ENCODE measurements at places on chromosomes 7 and 10.

GRCh38 chr10:116300542-116300941 lies 23.7 kb upstream of the CCDC172 start:
- no peak for DNase-seq

- no peak for DNase-seq
Observed at GRCh38 chr10:19730907-19731217, 85.4 kb upstream of the PLXDC2 start.

- no peak for DNase-seq
Observed at GRCh38 chr7:99666013-99666395, 13.8 kb downstream of the CYP3A5 start.

DNA sequence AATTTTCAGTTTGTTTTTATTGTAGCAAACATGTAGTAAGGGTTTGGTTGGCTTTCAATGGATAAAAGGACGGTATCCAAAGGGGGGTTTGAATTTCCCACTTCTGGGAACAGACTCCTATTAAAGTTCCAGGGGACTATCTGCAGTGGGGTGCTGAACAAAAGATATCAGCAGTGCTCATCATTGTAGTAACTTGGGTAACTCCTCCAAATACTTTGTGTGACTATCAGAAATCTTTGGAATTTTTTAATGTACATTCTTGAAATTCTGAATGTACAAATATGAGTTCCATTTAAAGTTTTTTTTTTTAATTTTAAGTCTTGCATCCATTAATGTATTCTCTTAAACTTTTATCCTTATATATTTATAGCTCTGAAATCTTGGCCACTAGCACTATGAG lies 42.1 kb downstream of the CYP51A1 start:
- DNase-seq = no peak

- no peak for DNase-seq
Observed at GRCh38 chr7:143023047-143023446, 3.9 kb downstream of the OR9A2 start.

DNA sequence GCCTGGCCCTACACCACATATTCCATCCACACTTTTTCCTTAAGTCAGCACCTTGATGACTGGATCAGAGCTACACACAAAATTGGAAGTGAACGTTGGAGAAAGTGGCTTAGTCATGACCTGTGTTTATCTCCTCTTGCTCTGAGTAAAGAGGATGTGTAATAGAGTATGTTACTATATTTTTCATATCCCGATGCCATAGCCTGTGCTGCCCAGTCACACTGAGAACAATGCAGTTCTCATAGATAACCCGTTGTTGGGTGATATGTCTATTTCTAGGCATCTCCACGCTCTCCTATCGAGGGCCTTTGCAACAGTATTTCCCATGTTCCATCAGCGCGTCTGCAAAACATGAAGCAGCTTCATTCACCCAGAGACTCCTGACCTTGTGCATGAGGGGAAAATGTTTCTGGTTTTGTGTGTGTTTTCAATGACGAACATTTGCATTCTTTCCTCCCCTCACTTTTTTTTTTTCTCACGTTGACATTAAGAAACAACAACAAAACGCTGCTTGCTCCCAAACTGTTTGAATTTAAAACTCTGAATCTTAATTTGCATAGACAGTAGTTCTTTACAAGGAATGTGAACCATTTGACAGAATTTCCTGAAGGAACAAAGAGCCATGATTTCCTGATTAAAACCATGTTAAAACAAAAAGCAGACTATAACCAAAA lies 43.4 kb downstream of the GRK5 start:
- no peak for DNase-seq

DNA sequence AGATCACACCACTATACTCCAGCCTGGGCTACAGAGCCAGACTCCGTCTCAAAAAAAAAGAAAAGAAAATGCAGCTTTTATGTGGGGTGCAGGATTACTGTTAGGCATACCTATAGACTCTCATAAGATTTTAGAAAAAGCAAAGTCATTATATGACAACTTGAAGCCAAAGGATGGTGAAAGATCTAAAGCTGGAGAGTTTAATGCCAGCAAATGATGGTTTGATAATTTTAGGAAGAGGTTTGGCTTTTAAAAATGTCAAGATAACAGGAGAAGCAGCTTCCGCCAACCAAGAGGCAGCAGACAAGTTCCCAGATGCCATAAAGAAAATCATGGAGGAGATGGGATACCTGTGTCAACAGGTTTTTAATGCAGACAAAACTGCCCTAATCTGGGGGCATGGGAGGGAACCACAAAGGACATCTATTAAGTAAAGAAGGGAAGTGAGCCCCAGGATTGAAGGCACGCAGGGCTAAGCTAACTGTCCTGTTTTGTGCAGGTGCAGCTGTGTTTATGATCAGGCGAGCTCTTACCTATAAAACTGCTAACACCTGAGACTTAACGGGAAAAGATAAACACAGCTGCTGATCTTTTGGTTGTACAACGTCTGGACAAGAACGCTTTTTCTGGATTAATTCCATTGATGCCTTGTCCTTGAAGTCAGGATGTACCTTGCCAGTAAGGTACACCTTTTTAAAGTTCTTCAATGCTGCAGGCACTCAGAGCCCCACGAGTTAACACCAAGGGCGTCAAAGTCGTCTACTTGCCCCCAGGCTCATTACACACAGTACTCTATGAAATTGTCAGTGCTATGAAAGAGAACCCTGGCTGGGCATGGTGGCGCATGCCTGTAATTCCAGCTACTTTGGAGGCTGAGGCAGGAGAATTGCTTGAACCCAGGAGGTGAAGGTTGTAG lies 10.5 kb upstream of the ANKRD61 start:
- DNase-seq = no peak

DNA sequence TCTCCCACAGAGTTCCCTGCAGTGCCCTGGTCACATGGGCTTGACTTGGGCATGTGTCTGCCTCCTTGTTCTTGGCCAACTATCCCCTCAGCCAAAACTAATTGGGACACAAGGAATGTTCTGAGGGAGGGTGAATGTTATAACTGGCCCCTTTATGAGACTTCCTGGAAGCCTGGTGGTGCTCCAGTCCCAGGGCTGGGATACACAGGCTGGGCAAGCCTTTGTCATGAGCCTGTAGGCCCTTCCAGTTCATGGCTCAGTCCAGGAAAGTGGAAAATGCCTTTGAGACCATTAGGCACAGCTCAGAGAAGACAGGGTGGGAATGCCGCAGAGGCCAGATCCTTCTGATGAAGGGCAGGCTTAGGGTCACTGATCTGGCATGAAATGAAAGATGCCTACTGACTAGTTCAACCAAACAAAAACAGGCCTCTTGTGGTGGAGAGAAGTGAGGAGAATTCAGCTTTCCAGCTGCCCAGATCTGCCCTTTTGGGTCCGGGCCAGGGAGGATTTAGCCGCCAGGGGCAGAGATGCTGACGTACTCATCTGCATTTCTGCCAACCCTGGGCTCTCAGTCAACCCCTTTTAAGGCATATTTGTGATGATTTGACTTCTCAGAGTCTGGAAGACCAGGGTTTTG lies 961.5 kb downstream of the KCNMA1 start:
- no peak for DNase-seq

- no peak for DNase-seq
Observed at GRCh38 chr7:98133621-98134303, 27.1 kb downstream of the LMTK2 start.

GRCh38 chr10:131797626-131798025 lies 103.2 kb upstream of the PPP2R2D start:
- no peak for DNase-seq

GRCh38 chr10:77622889-77623291 lies 14.7 kb downstream of the KCNMA1 start:
- no peak for DNase-seq

- no peak for DNase-seq
Observed at GRCh38 chr10:70673929-70674559, 1.7 kb downstream of the ADAMTS14 start.

DNA sequence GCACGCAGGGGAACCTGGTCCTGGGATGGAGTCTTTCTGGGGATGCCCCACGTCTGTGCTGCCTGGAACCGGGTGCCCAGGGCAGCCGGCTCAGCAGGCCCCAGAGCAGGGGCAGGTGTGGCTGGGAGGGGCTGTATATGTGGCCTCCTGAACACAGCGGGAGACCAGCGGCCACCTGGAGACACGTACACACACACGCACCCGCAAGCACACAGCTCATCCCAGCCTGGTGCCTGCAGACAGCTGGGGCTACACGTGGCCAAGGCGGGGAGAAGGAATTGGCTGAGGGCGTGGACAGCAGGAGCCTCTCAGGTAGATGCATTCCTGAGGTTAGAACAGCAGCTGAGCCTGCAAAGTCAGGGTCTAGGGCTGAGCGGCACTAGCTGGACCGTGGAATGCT lies 14.0 kb downstream of the ADAM8 start:
- no peak for DNase-seq

DNA sequence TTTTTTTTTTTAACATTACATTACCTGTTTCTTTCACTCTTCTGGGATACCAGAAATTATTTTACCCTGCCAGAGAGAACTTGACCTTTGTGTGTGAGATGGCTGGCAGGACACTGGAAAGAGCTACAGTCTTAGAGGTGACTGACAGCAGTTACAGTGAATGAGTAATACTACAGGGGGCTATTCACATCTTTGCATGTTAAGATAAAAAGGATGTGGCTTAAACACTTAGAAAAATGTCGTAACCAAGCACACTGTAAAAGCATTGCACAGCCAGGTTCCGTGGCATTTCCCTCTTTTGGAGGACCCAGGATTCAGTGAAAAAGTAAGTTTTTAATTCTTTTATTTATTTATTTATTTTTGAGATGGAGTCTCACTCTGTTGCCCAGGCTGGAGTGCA lies 18.8 kb upstream of the TBC1D12 start:
- DNase-seq = no peak

DNA sequence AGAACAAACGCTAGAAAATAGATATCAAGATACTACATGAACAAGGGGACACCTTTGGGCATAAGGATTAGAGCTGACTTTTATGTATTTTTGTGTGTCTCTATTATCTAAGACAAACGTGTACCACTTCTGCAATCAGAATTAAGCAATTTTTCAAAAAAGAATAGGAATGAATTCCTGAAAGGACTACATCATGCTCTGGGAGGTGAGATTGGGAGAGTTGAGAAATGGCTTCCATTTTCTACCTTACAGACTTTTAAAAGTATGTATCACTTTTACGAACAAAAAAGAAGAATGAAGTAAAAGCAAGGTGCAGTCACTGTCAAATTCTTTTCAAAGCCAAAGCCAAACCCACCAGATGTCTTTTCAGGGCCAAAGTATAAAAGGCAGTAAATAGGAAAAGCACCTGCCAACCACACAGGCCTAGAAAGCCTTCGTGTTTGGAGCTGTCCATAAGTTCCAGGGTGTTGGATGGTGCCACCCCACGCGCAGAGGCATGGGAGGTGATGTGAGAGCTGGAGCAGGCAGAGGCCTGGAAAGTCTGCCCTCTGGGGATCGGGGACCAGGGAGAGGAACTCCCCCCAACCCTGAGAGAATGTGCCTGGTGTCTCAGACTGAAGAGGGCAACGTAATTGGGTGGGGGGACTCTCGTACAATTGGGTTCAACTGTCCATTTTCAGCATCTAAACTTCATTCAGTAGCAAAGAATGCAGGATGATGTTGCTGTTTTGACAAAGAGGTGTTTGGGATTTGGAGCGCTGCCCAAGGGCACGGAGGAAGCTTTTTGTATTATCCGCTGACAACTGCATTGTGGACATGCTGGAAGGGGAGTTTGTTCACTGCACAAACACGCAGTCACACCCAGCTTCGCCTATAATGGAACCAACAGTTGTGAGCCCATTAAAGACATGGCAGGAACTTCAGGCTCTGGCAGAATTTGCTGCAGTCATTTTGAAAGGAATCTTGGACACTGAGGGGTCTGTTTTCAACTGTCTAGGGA lies 17.6 kb upstream of the CTBP2 start:
- DNase-seq = no peak

GRCh38 chr10:36533861-36534260 lies 591.5 kb upstream of the ANKRD30A start:
- DNase-seq = no peak

- no peak for DNase-seq
Observed at GRCh38 chr7:100342765-100343164, 15.2 kb upstream of the PILRB start.

DNA sequence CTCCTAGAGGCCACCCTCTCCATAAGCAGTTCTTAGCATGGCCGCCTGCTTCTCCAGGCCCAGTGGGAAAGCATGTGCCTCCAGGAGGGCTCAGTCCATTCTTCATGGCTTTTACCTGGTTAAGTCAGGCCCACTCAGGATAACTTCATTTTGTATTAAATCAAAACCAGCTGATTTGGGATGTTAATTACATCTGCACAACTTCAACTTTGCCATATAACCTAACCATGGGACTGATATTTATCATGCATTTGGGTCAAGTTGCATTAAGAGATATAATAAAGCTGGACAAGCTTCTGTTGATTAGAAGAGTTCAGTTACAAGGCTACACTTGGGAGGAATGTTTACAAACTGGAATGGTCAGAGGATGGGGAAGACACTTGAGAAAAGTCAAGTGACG lies 65.5 kb downstream of the EGFR start:
- no peak for DNase-seq
